Lower leg skin (tissue), 4 donors: ENCODE measurements at places on chromosomes 1 and 21. TPM values are rescaled to one million over a fixed set of nuclear protein-coding genes. Genes with fewer than 3 reads are reported as not detected.

Gene RGSL1
- total RNA-seq, result not detected

GRCh38 chr1:234710936-234711724 is 101.2 kb upstream of the IRF2BP2 start:
- peak; percentile 53 for DNase-seq

GRCh38 chr1:78500529-78500928 is 9.8 kb downstream of the PTGFR start:
- DNase-seq, result no peak

Gene C4BPB
- total RNA-seq, result not detected

GRCh38 chr1:98384461-98385141 is 276.9 kb upstream of the SNX7 start:
- DNase-seq, result no peak

DNA sequence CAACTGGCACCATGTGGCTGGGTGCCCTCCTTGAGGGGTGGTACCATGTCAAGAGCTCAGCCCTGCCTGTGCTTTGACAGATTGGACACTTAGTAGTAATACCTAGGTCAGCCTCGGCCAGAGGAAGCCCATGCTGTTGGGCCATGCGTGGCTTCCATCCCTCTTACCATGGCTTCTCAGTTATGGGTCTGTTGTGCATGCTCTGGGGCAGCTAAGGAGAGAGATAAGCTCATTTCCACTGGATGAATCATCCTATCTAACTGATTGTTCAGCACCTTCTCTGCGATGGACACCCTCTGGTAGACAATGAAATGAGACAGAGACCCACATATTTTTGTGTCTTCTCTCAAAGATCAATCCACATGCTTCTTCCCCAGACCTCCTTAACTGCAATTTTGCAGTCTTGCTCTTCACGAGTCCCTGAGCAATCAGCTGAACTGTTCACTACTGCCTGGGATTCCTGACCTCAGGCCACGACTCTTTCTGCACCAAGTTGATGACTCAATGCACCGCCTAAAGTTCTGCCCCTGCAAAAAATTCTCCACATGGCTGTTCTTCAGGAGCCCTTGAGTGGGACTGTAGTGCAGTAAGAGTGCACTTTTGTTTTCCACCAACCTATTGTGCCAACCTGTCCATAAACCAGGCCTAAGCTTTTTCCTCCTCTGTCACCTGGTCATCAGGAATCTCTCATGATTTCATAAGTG is 6.9 kb upstream of the TRIM62 start:
- no peak for DNase-seq

GRCh38 chr1:165496501-165496900 is 47.3 kb upstream of the LRRC52 start:
- no peak for DNase-seq

Gene IBA57
- total RNA-seq, result 16.0 TPM

Gene TMEM52
- total RNA-seq, result 2.9 TPM

Gene OR2M3
- not detected for total RNA-seq

Gene UBE2U
- not detected for total RNA-seq

GRCh38 chr1:219075121-219075879 is 98.4 kb upstream of the LYPLAL1 start:
- no peak for DNase-seq

DNA sequence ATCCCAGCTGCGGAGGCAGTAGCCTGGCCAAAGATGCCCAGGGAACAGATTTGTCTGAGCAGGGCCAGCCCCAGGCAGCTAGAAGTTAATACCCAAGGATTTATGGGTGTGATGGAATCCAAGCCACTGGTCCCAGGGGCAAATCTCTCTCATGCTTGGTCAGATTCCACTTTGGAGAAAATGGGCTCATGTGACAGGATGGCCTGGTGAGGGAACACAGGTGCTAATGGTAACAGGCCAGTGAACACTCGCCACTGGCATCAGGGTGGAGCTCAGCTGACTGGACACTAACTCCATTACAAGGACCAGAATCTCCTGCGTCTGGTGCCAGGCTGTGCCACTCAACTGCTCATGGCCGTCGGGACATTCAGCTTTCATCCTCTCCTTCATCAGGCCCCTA is 12.0 kb downstream of the MDM4 start:
- DNase-seq, result no peak

DNA sequence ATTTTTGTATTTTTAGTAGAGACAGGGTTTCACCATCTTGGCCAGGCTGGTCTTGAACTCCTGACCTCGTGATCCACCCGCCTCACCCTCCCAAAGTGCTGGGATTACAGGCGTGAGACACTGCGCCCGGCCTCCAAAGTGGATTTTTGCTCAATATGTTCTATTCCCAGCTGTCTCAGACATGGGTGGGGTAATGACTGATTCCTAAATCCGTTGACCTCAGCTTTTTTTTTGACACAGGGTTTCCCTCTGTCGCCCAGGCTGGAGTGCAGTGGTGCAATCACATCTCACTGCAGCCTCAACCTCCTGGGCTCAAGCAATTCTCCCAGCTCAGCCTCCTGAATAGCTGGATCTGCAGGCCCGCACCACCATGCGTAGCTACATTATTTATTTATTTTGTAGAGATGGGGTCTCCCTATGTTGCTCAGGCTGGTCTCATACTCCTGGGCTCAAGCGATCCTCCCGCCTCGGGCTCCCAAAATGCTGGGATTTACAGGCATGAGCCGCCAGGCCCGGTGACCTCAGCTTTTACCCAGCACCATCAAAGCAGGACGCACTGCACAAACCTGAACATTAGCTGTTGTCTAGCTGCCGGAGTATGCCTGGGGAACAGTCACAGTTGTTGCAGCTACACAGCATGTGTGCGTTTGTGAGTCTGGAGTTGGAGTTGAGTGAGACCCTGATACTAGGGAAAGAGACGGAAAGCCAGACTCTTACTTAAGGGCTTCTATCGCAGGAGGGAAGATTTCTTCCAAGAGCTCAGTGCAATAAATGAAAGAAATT is 43.7 kb upstream of the PSEN2 start:
- peak; percentile 84 for DNase-seq

DNA sequence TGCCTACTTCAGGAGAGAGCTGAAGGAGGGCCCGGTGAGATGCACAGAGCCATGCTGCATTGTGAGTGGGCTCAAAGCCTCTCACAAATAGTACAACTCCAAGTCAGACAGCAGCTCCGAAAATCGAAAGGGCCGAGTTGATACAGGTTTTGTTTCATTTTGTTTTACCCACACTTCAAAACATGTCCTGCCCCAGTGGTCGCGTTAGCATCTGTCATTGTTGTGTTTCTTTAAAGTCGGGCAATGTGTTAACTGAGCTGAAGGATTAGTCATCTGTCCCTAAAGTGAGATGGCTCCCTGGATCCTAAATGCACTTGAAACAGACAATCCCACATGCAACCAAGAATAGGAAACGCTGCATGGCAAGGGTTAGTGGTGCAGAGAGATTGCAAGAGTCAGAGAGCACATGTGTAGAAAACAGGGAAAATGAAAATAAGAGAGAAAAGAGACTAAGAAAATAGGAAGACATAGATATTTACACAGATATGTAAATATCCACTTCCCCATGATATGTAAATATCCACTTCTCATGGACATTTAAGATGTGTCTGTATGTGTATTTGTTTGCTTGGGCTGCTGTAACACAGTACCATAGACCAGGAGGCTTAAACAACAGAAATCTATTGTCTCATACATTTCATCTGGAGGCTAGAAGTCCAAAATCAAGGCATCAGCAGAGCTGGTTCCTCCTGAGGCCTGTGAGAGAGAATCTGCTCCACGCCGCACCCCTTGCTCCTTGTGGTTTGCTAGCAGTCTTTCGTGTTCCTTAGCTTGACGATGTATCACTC is 131.4 kb upstream of the RAB4A start:
- no peak for DNase-seq

- DNase-seq, result peak; percentile 3
Measured at GRCh38 chr1:7712731-7713323, 58.3 kb upstream of the VAMP3 start.

Gene TAS1R1
- total RNA-seq, result not detected

DNA sequence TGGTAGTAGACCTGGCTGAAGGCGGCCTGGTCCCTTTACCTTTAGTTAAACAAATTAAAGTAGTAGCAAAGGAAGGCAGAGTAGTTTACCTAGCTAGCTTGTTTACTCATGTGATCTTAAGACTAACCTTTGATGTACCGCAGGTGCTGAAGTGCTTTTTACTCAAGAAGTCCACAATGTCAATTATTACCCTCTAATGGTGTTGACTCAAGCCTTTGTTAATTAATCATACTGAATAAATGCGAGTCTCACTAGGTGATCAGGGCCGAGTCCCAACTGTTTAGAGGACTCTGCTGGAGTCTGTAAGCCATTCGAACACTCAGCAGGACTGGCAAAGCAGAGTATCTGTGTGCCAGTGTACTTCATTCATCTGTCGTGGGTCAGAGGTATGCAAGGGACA is 381.1 kb upstream of the NCAM2 start:
- no peak for DNase-seq

Gene FGR
- 5.4 TPM for total RNA-seq

Gene NLRP3
- 0.34 TPM for total RNA-seq

GRCh38 chr1:202681736-202682420 is 28.4 kb downstream of the SYT2 start:
- no peak for DNase-seq

DNA sequence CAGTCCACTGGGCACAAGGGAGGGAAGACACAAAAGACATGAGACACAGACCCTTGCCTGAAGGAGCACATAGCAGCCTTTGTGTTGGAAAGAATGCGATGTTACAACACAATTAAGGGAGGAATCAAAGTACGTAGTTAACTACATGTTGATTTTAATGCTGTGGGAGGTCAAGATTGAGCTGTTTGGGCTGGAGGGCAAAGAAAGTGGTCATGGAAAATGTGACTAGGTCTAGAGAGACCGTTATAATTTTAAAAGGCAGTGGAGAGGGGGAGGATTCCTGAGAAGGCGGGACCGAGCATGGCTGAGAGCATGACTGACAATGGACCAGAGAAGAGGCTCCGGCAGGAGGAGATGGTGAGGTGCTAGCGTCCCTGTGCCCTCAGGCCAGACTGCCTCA is 111.8 kb upstream of the ATP1A1 start:
- no peak for DNase-seq

Gene SLC45A3
- 1.9 TPM for total RNA-seq

DNA sequence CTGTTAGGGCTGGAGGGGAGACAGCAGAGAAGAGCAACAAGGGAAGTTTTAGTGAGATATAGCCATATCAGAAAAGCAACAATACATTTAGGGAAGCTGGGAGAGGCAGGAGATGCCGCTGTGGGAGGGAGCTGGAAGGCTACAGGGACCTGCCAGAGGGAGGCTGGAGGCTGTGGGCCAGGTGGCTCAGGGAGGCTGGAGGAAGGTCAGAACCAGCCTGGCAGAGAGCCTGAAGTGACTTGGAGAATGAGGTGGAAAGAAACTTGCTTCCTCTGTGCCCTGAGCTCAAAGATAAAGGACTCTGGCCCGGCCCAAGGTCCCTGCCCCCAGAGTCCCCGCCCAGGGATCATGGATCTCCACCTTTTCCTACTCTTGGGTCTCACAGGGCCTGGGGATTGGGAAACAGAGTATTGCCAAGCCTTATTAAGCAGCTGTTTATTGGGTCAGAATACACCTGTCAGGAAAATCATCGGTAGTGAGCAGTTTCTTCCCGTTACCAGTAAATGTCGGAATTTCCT is 85.9 kb downstream of the KIF26B start:
- no peak for DNase-seq

DNA sequence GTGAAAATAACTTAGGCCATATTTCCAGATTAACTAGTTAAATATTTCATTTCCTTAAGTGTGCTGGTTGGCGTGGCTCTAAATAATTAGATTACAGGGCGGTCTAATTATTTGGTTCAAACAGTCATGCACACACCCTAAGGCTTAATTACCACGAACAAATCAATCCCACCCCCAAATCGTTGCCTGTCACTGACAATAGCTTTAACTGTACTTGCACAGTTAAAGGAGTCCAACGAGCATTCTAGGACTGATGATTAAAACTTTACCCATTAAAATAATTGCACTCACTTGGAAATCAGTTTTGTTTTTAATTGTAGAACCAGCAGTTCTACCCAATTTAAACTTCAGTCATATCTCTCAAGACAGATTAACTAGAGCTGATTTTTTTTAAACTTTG is 1.5 kb upstream of the POU2F1 start:
- DNase-seq, result no peak

Gene FAM151A
- not detected for total RNA-seq

- DNase-seq, result no peak
Measured at GRCh38 chr1:72009173-72010093, 272.9 kb downstream of the NEGR1 start.

GRCh38 chr1:204217648-204218000 is 3.8 kb upstream of the GOLT1A start:
- DNase-seq, result peak; percentile 69

DNA sequence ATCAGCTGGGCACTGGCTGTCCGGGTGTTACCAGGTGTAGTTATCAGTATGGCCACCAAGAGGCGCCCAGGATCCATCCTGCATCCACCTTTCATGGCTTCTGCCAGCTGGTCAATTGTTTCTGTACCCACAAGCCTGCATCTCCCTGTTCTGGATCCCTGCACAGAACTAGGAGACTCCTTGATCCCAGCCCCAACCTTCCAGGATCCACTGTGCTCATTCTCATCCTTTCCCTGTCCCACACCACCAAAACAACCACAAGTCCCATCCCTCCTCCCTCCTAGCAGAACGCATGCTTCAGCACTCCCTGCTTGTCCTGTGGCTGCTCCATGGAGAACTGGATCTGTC is 27.2 kb upstream of the FOXE3 start:
- peak; percentile 87 for DNase-seq

DNA sequence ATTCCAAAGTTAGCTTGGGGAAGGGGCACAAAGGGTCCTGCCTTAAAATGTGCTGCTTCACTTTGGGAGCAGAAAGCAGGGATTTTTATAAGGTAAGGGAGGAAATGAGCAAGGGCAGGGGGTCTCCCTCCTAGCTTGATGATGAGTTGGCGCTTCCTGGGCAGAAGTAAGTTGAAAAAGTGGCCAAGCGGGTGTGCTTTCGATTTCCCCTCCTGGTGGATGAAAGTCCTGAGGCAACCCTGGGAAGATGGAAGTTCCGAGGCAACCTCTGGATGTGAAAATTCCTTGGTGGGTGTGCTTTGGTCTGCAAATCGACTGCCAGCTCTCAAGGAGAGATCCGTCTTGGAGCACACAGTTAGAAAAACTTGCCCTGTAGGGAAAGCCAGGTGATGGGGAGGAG is 41.7 kb upstream of the CD2 start:
- no peak for DNase-seq

Gene WDR64
- total RNA-seq, result not detected

Gene KCNC4
- 8.0 TPM for total RNA-seq

DNA sequence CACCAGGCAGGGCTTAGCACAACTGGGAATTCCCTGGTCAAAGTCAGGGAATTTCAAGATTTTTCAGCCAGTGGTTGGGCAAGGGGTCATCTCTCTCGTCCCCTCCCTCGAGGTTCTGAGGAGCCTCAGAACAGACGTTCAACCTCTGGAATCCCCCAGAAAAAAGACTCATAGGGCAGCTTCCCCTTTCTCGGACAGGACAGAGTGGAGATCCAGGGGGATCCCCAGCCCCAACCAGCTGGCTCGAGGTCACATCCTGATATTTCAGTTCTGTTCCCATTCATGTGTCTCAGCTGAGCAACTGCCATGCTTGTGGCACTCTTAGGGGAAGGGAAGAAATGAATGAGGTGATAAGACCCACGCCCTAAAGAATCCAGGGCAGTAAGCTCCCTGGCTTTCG is 4.9 kb upstream of the LAD1 start:
- DNase-seq, result no peak
